ENCODE measurements at places on chromosomes 7 and 10. TPM values are rescaled to one million over a fixed set of nuclear protein-coding genes. Genes with fewer than 3 reads are reported as not detected.

- DNase-seq = no peak
These were observed 108.2 kb downstream of the PTPN20 start for GRCh38 chr10:47019155-47020145.

Gene C10orf67
- total RNA-seq = not detected

- DNase-seq = no peak
These were observed 44.2 kb upstream of the GGCT start for GRCh38 chr7:30548845-30549244.

Gene ICA1
- 5.4 TPM for total RNA-seq

DNA sequence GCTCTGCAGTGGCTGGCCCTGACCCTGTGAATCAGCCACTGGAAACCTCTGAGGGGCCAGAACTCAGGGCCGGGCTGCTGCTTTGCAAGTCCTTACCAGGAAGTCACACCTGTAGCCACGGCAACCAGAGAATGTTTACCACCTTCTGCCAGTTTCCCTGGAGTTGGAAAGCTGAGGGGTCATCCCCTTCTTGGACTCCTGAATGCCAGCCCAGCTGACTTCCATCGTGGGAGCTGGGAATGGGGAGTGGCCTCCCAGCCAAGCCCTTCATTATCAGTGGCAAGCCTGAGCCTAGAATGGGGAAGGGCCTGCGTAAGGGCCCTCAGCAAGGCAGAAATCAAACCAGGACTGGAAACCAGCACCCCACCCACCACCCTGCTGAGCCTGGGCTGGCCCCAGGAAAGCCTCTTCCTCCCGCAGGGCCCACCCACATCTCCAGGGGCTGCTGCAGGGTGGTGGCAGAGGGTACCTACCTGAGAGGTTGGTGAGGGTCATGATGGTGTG lies 6.5 kb upstream of the CRHR2 start:
- DNase-seq = no peak

GRCh38 chr7:95213809-95214492 lies 110.4 kb downstream of the PON1 start:
- DNase-seq = no peak

Gene PLA2G12B
- not detected for total RNA-seq

- DNase-seq = no peak
These were observed 94.0 kb upstream of the TARP start for GRCh38 chr7:38367301-38367890.

- no peak for DNase-seq
These were observed 415.3 kb upstream of the PRKCQ start for GRCh38 chr10:6995341-6995740.

DNA sequence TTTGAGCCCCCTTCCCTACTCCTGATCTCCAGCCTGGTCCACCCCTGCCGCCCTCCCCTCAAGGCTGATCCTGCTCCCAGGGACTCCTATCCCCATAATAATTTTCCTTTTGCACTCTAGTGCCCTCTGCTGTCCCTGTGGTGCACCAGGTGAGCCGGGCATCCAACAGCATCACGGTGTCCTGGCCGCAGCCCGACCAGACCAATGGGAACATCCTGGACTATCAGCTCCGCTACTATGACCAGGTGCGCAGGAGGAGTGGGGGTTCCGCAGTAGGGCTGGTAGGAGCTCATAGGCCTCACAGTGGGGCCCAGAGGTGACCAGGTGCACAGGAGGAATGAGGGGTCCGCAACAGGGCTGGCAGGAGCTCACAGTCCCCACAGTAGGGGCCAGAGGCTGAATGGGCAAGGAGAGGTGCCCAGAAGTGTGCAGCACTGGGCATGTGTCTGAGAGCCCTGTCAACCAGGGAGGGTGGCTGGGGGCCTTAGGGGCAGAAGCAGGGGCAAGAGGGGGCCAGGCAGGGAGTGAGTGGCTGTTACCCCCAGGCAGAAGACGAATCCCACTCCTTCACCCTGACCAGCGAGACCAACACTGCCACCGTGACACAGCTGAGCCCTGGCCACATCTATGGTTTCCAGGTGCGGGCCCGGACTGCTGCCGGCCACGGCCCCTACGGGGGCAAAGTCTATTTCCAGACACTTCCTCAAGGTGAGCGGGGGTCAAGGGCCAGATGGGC lies 11.7 kb downstream of the EPHB6 start:
- DNase-seq = peak; percentile 83

DNA sequence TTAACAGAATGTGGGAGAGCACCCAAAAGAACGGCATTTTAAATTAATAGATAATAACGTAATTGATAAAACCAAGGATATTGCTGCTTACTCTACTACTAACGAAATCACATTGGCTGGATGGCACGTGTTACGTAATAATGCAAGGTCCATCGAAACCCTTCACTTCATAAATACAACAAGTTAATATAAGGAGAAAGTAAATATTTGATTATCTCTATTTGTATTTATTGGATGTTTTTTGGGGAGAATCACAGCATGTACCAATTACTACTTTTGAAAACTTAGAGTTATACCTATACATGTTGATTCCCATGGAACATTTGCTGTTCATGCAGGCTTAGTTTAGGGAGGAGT lies 1.6 kb downstream of the PRKG1 start:
- no peak for DNase-seq

DNA sequence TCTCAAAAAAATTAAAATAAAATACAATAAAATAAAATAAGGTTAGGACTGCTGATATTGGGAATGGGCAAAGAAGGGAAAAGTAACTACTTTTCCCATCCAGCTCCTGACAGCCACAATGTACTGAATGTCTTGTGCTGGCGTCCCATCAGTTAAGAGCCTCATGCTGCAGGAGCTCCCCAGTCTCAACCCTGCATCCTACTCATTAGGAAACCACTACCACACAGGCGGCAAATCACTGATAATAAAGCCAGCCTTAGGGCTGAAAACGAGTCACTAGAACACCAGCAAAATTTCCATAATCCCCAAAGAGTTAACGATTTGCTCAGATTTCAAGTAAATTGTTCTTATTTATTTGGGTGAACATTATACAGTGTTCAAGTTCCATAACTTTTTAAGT lies 4.3 kb downstream of the YWHAG start:
- no peak for DNase-seq

DNA sequence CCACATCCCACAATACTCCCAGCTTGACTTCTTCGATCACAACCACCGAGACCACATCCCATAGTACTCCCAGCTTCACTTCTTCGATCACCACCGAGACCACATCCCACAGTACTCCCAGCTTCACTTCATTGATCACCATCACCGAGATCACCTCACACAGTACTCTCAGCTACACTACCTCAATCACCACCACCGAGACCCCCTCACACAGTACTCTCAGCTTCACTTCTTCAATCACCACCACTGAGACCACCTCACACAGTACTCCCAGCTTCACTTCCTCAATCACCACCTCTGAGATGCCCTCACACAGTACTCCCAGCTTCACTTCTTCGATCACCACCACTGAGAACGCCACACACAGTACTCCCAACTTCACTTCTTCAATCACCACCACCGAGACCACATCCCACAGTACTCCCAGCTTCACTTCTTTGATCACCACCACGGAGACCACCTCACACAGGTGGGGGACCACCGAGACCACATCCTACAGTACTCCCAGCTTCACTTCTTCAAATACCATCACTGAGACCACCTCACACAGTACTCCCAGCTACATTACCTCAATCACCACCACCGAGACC lies 8.6 kb downstream of the MUC3A start:
- peak; percentile 97 for DNase-seq

Gene UCN3
- total RNA-seq = not detected

DNA sequence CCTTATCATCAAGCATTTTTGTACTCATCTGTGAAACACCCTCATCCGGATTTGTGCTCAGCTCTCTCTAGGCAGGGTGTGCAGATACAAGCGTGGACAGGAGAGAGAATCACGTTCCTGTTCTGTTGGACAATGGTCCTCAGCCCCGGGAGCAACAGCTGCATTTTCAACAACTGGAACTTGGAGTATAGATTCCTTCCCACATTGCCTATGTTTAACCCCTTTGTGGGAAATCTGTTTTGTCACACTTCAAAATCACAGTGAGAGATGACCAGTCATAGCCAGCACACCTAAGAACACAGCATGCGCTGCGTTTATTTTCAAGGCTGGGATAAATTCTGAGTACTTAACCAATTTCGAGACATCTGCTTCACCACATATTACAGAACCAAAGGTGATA lies 32.5 kb downstream of the MAP3K8 start:
- DNase-seq = no peak

GRCh38 chr10:84328418-84329195 lies at the start of gene CCSER2:
CCSER2 (plus strand) TSS chr10:84328589; CDS start chr10:84371053, 42,464 bp downstream.
- no peak for DNase-seq

Gene SLC26A5
- total RNA-seq = under 0.01 TPM

Gene LIPM
- not detected for total RNA-seq

Gene PPP1R9A
- total RNA-seq = 23.7 TPM

GRCh38 chr10:86113501-86113900 lies 253.1 kb downstream of the GRID1 start:
- no peak for DNase-seq

DNA sequence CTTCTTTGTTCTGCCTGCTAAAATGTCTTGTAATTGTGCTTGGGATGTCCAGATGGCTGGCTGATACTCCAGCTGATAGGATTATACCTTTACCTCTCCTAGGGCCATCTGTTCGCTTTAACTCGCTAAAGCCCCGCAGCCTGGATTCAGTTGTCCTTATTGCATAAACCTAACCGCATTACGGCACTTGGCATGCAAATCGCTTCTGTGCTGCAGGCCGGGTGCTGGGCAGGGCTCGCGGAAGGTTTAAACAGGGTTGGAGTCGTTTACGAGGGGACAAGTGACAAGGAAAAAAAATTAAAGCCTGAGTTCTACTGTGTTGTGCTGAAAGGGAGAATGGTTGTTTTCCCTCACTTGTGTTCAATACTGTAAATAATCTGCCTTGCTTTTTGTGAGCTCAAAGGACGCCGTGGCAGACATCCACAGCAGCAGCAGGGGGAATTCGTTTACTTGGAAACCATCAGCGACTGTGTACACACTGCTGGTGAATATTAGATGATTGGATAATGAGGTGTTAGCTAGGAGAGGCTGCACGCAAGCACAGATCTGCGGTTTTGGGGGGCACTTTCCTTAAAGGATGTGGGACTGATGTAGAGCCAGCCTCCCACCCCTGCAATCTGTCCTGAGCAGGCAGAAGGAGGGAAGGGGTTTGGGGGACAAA lies 93.0 kb downstream of the EBF3 start:
- DNase-seq = no peak

DNA sequence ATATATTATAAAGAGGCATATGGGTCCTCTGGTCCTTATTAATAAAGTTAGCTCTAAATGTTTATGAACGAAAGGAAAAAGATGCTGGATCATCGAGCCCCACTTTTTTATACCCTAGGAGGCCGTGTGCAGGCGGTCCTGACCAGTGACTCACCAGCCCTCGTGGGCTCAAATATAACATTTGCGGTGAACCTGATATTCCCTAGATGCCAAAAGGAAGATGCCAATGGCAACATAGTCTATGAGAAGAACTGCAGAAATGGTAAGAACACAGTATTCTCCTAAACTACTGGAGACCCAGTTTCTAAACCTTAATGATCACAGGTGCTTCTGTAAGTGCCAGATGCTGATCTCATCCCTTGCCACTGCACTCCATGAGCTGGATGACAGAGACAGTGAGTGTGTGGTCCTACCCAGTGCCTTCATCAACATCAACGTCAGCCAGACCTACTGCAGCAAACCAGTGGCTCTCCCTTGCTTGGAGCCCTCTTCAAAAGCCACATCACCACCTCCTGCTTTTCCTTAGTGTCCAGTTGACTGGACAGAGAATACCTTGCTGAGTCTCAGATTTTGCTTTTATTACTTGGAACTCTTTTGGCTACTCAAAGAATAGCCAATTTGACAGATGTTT lies 7.6 kb downstream of the GPNMB start:
- DNase-seq = no peak

Gene NACAD
- 15.5 TPM for total RNA-seq

Gene HOXA5
- total RNA-seq = 15.8 TPM

Gene AKR1C2
- total RNA-seq = 9.9 TPM

- DNase-seq = no peak
These were observed 216.9 kb downstream of the DYNC1I1 start for GRCh38 chr7:95989301-95989700.

Gene PNLIPRP3
- not detected for total RNA-seq

DNA sequence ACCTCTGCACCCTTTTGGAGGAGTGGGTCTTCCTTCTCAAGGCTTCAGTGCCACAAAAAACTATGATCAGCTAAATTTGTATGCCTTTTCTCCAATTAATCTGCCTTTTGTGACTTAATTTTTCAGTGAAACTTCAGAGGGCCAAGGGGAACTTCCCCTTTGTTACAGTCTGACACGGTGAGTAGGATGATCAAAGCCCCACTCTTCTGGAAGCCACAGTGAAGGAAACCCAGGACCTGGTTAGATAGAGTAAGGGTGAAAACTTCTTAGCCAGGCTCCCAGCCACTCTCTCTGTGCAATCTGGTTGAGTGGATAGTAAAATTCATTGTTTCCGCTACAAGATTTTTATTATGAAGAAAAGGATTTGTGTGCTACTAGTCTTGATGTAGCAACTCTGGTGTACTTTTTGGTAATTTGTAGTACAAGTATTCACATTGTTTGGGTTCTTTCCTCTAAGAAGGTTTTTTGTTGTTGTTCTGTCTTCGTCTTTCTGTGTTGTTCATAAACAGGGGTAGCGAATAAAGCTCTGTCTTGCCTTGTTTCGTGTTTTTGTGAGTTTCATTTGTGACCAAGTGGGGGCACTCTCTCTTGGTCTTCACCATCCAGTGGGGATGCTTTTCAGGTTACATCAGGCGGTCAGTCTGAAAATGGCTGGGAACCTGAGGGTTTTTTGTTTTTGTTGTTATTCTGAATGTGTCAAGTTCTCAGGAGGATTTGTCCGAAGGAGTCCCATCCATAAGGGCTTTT lies 268.5 kb upstream of the NPSR1 start:
- DNase-seq = no peak

DNA sequence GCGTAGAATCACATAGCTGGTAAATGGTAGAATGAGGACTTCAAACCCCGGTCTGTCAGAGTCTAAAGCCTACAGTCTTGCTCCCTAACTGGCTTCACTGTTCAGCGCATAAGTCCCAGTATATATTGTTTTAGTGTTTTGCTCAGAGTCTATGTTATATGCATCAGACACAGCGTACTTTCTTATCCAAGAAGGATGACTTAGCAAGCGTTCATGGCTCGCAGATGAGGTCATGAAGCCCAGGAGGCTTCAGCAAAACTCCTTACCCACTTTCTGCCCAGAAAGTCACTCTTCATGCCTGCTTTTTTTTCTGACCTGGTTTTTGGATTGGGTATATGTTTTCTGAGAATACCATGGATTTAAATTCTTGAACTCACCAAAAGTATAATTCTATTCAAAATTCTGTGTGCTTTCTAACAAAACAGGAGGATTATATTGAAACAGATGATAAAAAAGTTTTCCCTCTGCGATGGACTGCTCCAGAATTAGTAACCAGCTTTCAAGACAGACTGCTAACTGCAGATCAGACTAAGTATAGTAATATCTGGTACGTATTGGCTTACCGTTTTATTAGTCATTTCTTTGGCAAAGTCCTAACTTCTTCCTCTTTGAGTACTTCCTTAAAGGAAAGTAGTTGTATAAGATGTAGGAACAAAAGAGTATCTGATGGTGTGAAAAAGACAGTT lies 24.6 kb upstream of the BHLHA15 start:
- no peak for DNase-seq

GRCh38 chr7:17408245-17408903 lies 109.9 kb downstream of the AHR start:
- DNase-seq = no peak

Measured in esophagus muscularis mucosa (tissue), 4 donors.